Mammary microvascular endothelial cell (primary cell): ENCODE measurements at places on chromosomes 2 and 18. TPM values are rescaled to one million over a fixed set of nuclear protein-coding genes. Genes with fewer than 3 reads are reported as not detected.

The DSG3 gene
- not detected in 2 replicates for total RNA-seq

The TSPYL6 gene
- not detected in 2 replicates for total RNA-seq

The SLC19A3 gene
- total RNA-seq, result not detected in 2 replicates

The INHA gene
- total RNA-seq, result not detected in 2 replicates

The CYS1 gene
- 1.3 TPM in 1 of 2 replicates, not detected in the other for total RNA-seq

The IL1R2 gene
- total RNA-seq, result not detected in 2 replicates

The PTCD3 gene
- total RNA-seq, result 48.6 and 56.4 TPM in 2 replicates

The EGR4 gene
- total RNA-seq, result not detected in 2 replicates

The EHBP1 gene
- 17.4 and 17.6 TPM in 2 replicates for total RNA-seq

The STRN gene
- 12.6 and 14.3 TPM in 2 replicates for total RNA-seq

The CNRIP1 gene
- 69.2 and 78.7 TPM in 2 replicates for total RNA-seq

The ALPG gene
- 0.07 TPM in 1 of 2 replicates, not detected in the other for total RNA-seq

The CRYBA2 gene
- total RNA-seq, result not detected in 2 replicates

The DCDC2C gene
- 0.60 TPM in 1 of 2 replicates, not detected in the other for total RNA-seq

The ZSWIM2 gene
- total RNA-seq, result not detected in 2 replicates

The ABCG8 gene
- not detected in 2 replicates for total RNA-seq

The SEMA4F gene
- total RNA-seq, result 3.7 and 5.0 TPM in 2 replicates

The SP140 gene
- under 0.01 and 0.20 TPM in 2 replicates for total RNA-seq

The CPO gene
- not detected in 2 replicates for total RNA-seq

The RNF152 gene
- 5.9 TPM in 2 replicates for total RNA-seq

The TUBA4B gene
- total RNA-seq, result not detected in 2 replicates

The LAMA1 gene
- total RNA-seq, result 0.25 and 0.27 TPM in 2 replicates
